ENCODE measurements at places on chromosomes 11 and 22. TPM values are rescaled to one million over a fixed set of nuclear protein-coding genes. Genes with fewer than 3 reads are reported as not detected.

Gene ACCS
- 66.4 TPM for total RNA-seq

Gene ALKBH3
- 21.6 TPM for total RNA-seq

Gene APLNR
- not detected for total RNA-seq

Gene TRIM21
- 29.4 TPM for total RNA-seq

Gene SIRT3
- 33.0 TPM for total RNA-seq

Gene SMCO4
- total RNA-seq, result 4.1 TPM

Gene OR10D3
- total RNA-seq, result not detected

Gene TECTA
- total RNA-seq, result 0.60 TPM

Gene PVALB
- total RNA-seq, result not detected

Gene JAML
- total RNA-seq, result 95.8 TPM

Gene POTEH
- total RNA-seq, result not detected

Gene MTCH2
- total RNA-seq, result 20.4 TPM

Gene DMC1
- total RNA-seq, result not detected

Gene NCR3LG1
- total RNA-seq, result 3.2 TPM

Gene OR52I2
- not detected for total RNA-seq

Gene NEFH
- 0.86 TPM for total RNA-seq

Gene ANO9
- total RNA-seq, result 103 TPM

Gene FGF3
- not detected for total RNA-seq

Gene TIMP3
- 1.5 TPM for total RNA-seq

Gene OR10A3
- total RNA-seq, result not detected

Gene PHLDA2
- 0.65 TPM for total RNA-seq

Gene ELMOD1
- not detected for total RNA-seq

Gene SCGB1C1
- total RNA-seq, result not detected

Measured in T-cell (primary cell).